Small intestine (tissue), 16 donors: ENCODE measurements at places on chromosomes 4 and X. TPM values are rescaled to one million over a fixed set of nuclear protein-coding genes. Genes with fewer than 3 reads are reported as not detected.

The PRKX gene
- 9.7 TPM for polyA plus RNA-seq

The ZFP42 gene
- polyA plus RNA-seq = 0.04 TPM

The PLP1 gene
- 5.8 TPM for polyA plus RNA-seq

The RADX gene
- polyA plus RNA-seq = 1.4 TPM

The FAM9B gene
- not detected for polyA plus RNA-seq

DNA sequence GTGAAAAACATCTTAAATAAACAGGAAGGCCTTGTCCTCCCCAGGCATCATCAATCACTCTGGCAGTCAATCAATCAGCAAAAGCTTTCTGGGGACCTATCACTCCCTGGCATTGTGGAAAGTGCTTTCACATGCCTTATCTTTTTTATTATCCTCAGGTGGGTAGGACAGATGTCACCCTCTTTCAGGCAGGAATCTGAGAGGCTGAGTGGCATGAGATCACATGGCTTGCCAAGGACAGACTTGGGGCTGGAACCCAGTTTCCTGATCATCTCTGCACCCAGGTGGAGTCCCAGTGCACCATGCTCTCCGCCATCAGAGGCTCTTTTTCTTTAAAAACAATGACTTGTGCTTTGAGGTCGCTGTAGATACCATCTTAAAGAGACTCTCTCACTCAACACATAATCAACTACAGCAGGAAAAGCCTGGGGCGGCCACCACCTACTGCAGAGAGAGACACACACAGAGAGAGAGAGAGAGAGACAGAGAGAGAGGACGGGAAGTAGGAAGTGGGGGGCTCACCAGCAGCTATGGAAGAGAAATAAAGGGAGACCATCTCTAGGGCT lies 282.7 kb downstream of the PTTG2 start:
- no peaks in the 10 kb centered on the region for H3K36me3 ChIP-seq
- no peak overlapping the region for H3K27ac ChIP-seq
- H3K4me3 ChIP-seq = no peak overlapping the region

GRCh38 chr4:4200624-4201023 lies 26.1 kb downstream of the OTOP1 start:
- H3K27me3 ChIP-seq = no peaks in the 10 kb centered on the region
- no peak overlapping the region for H3K27ac ChIP-seq
- H3K4me3 ChIP-seq = no peak overlapping the region

GRCh38 chr4:180449395-180449956 lies 1793.7 kb upstream of the TENM3 start:
- DNase-seq = peak; percentile 63
- H3K27me3 ChIP-seq = no peaks in the 10 kb centered on the region
- no peak overlapping the region for H3K27ac ChIP-seq
- H3K4me3 ChIP-seq = no peak overlapping the region

DNA sequence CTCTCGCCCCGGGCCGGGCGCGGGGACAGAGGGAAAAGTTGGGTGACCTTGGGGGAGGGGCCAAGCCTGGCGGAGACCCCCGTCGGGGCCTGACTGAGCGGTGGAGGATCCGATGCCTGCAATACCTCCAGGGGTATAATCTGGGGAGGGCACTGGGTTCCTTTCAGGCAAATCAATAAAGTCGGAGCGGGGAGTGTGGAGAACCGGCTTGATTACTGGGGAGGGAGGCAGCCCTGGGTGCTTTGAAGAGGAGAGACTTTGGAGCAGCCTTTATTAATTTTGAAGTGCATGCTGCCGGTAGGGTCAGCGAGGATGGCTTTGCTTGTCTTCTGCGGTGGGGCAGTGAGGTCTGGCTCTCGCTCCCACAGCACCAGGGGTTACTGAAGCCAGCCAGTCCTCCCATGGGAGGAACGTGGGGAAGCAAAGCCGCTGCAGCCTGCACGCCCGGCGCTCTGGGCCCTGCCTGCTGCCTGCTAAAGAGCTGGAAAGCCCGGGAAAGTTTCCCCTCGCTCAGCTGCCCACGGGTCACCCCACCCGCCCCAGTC lies 403 bp upstream of the LGI2 start:
- peaks cover 8% of the 10 kb centered on the region for H3K27me3 ChIP-seq
- H3K4me3 ChIP-seq = peak overlapping the region; percentile 29
- no peaks in the 10 kb centered on the region for H3K36me3 ChIP-seq
- no peak overlapping the region for H3K27ac ChIP-seq
- peaks cover 2% of the 10 kb centered on the region for H3K4me1 ChIP-seq

DNA sequence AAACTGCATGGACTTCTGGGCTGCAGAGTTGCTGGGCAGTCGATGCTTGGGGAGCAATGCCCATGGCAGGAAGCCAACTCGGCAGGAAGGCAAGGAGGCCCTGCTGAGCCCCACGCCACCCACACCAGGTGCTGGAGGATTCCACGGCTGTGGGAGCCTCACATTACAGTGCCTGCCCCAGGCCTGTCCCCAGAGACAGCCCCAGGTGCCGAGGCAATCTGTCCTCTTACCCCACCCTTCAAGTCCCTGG lies 53.9 kb downstream of the HMX1 start:
- no peaks in the 10 kb centered on the region for H3K4me1 ChIP-seq
- DNase-seq = no peak
- no peak overlapping the region for H3K27ac ChIP-seq
- peaks cover 3% of the 10 kb centered on the region for H3K27me3 ChIP-seq

DNA sequence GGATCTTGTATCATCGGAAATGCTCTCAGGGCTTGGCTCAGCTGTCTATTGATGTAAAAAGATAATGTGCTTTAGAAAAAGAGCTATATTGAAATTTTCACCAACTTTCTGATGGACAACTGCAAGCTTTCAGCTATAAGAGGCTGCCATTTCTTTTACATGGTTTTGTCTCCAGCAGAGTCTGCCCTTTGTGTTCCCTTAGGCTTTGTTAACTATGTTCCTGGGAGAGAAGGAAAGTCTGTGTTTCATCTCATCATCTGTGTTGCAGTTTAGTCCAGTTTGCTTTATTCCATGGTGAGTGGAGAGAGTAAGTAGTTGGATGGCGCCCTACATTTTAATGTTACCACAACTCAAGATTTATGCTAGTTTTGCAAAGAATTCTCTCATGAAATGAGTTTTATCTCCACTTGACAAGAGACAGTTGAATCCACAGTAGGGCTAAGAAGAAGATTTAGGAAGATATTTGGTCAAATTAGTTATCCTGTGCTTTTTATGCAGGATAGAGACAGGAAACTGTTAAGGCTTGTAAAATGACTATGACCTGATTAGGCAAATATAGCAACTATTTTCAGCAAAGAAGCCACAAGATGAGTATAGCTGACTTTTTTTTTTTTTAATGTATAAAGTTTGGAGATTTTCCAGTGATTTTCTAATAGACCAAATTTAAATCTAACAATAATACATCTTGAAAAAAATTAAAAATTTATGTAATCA lies 16.5 kb downstream of the SEPTIN11 start:
- no peaks in the 10 kb centered on the region for H3K36me3 ChIP-seq
- DNase-seq = no peak
- peaks cover 2% of the 10 kb centered on the region for H3K4me1 ChIP-seq
- no peak overlapping the region for H3K4me3 ChIP-seq

The SPOCK3 gene
- 3.5 TPM for polyA plus RNA-seq

DNA sequence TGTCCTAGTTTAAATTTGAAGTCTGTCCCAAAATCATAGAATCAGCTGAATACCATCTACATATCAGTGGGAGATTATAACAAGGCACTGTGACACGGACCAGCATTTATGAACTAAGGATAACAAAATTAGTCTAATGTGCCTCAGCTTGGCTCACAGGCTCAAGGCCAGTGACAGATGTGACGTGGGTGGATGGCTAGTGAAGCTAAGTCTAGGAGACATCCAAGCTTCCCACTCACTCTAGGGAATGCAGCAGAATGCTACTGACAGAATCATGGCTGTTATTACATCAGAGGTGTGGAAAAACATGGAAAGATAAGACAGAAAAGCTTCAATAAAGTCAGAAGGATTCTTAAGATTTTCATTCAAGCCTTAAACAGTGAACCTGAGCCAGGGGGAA lies 329.9 kb downstream of the NAF1 start:
- H3K4me1 ChIP-seq = no peaks in the 10 kb centered on the region
- H3K36me3 ChIP-seq = no peaks in the 10 kb centered on the region
- no peak overlapping the region for H3K4me3 ChIP-seq
- no peak overlapping the region for H3K27ac ChIP-seq
- no peaks in the 10 kb centered on the region for H3K27me3 ChIP-seq
- DNase-seq = no peak

The BST1 gene
- 83.8 TPM for polyA plus RNA-seq

GRCh38 chr4:15488658-15489470 lies 19.2 kb downstream of the CC2D2A start:
- no peaks in the 10 kb centered on the region for H3K27me3 ChIP-seq
- H3K4me1 ChIP-seq = no peaks in the 10 kb centered on the region

The MAGEA1 gene
- polyA plus RNA-seq = not detected

GRCh38 chrX:404656-405055 lies 17.9 kb upstream of the PPP2R3B start:
- H3K4me3 ChIP-seq = no peak overlapping the region
- H3K27ac ChIP-seq = no peak overlapping the region
- H3K27me3 ChIP-seq = no peaks in the 10 kb centered on the region
- H3K36me3 ChIP-seq = peaks cover 2% of the 10 kb centered on the region
- DNase-seq = no peak

DNA sequence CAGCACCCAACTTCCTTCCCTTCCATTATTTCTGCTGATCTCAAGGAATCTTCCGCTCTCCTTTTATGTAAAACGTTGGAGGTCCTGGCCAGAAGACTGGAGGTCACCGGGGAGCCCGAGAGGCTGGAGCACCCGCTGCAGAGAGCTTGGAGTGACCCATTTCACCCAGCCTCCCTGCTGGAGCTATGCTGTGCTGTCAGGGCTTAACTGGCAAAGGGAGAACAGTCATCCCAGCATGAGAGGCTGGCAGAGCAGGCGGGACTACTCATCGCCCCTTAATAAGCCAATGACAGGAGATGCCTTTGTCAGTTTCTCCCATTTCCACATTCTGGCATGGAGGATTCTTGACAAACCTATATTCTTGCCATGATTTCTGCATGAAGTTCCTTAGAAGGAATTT lies 98.9 kb downstream of the GATB start:
- no peak for DNase-seq
- no peak overlapping the region for H3K4me3 ChIP-seq
- no peaks in the 10 kb centered on the region for H3K27me3 ChIP-seq
- no peaks in the 10 kb centered on the region for H3K4me1 ChIP-seq
- peaks cover 25% of the 10 kb centered on the region for H3K36me3 ChIP-seq

DNA sequence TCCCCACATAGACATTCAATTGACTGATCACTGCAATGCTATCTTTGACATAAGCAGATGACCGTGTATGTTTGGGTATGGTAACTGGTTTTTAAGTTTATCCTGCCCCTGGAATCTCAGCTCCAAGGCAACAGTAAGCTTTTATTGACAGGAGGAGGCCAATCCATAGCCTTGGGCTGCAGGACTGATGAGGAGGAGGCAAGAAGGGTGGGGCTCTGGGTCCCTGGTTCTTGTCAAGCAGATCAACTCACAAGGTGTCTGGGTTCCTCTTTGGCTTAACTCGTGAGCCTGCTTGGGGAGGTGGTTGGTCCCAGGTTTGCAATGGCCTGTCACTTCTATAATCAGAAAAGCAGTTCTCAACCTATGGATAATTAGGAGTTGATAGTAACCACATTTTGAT lies 113.2 kb upstream of the STX18 start:
- no peaks in the 10 kb centered on the region for H3K4me1 ChIP-seq
- no peak overlapping the region for H3K4me3 ChIP-seq
- DNase-seq = no peak
- H3K27ac ChIP-seq = no peak overlapping the region
- no peaks in the 10 kb centered on the region for H3K36me3 ChIP-seq

The SRPX gene
- 2.2 TPM for polyA plus RNA-seq

The TCP11X2 gene
- polyA plus RNA-seq = 0.18 TPM

The RNF212 gene
- polyA plus RNA-seq = 2.2 TPM

- H3K4me3 ChIP-seq = no peak overlapping the region
- no peaks in the 10 kb centered on the region for H3K36me3 ChIP-seq
- no peak overlapping the region for H3K27ac ChIP-seq
- no peaks in the 10 kb centered on the region for H3K27me3 ChIP-seq
- H3K4me1 ChIP-seq = no peaks in the 10 kb centered on the region
Measured at GRCh38 chr4:74309223-74309622, 953 bp downstream of the EPGN start.

The IL2RG gene
- polyA plus RNA-seq = 21.0 TPM

The INTS6L gene
- 11.0 TPM for polyA plus RNA-seq

GRCh38 chr4:54027311-54027710 lies 37.1 kb downstream of the CHIC2 start:
- no peak overlapping the region for H3K27ac ChIP-seq
- DNase-seq = no peak
- no peaks in the 10 kb centered on the region for H3K27me3 ChIP-seq
- no peak overlapping the region for H3K4me3 ChIP-seq
- H3K4me1 ChIP-seq = no peaks in the 10 kb centered on the region
- no peaks in the 10 kb centered on the region for H3K36me3 ChIP-seq

The FRMD7 gene
- polyA plus RNA-seq = not detected

- DNase-seq = no peak
- H3K27me3 ChIP-seq = no peaks in the 10 kb centered on the region
- H3K27ac ChIP-seq = no peak overlapping the region
- no peaks in the 10 kb centered on the region for H3K4me1 ChIP-seq
- H3K36me3 ChIP-seq = no peaks in the 10 kb centered on the region
- no peak overlapping the region for H3K4me3 ChIP-seq
Measured at GRCh38 chr4:157791236-157791635, 381.6 kb downstream of the GASK1B start.

GRCh38 chr4:89847571-89848325 lies 10.8 kb upstream of the SNCA start:
- DNase-seq = no peak
- H3K27ac ChIP-seq = no peak overlapping the region
- H3K4me3 ChIP-seq = no peak overlapping the region
- H3K36me3 ChIP-seq = no peaks in the 10 kb centered on the region
- no peaks in the 10 kb centered on the region for H3K4me1 ChIP-seq

The PARM1 gene
- polyA plus RNA-seq = under 0.01 TPM

GRCh38 chr4:79653871-79654270 lies 245.8 kb upstream of the GK2 start:
- DNase-seq = no peak
- H3K4me3 ChIP-seq = no peak overlapping the region
- H3K4me1 ChIP-seq = no peaks in the 10 kb centered on the region
- H3K36me3 ChIP-seq = no peaks in the 10 kb centered on the region
- no peak overlapping the region for H3K27ac ChIP-seq

- no peaks in the 10 kb centered on the region for H3K36me3 ChIP-seq
- H3K27me3 ChIP-seq = no peaks in the 10 kb centered on the region
- DNase-seq = no peak
- no peak overlapping the region for H3K27ac ChIP-seq
- H3K4me3 ChIP-seq = no peak overlapping the region
Measured at GRCh38 chr4:43223820-43224219, 331.3 kb downstream of the GRXCR1 start.

GRCh38 chr4:159906051-159906450 lies 803.2 kb downstream of the RAPGEF2 start:
- H3K4me1 ChIP-seq = no peaks in the 10 kb centered on the region
- H3K27ac ChIP-seq = no peak overlapping the region
- H3K27me3 ChIP-seq = no peaks in the 10 kb centered on the region

DNA sequence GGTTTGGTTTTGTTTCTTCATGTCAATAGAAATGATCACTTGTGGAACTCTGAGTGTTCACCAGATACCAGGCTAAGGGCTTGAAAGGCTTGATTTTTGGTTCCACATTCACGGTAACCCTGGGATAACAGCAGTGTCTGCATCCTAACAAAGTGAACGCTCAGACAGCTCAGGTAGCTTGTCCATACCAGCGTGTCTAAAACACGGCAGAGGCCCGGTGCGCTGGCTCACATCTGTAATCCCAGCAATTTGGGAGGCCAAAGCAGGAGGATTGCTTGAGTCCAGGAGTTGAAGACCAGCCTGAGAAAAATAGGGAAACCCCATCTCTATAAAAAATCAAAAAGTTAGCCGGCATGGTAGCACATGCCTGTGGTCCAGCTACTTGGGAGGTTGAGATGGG lies 49.0 kb downstream of the HTRA3 start:
- peaks cover 14% of the 10 kb centered on the region for H3K4me1 ChIP-seq
- H3K4me3 ChIP-seq = no peak overlapping the region
- H3K27me3 ChIP-seq = no peaks in the 10 kb centered on the region
- no peaks in the 10 kb centered on the region for H3K36me3 ChIP-seq
- no peak overlapping the region for H3K27ac ChIP-seq
- no peak for DNase-seq
